K562 (cell line): ENCODE measurements at places on chromosomes 12 and 14. TPM values are rescaled to one million over a fixed set of nuclear protein-coding genes. Genes with fewer than 3 reads are reported as not detected.
A peak's percentile ranks its signal among the peaks of the same experiment; 100 is the strongest.

PRKD1 gene
- 0.16 TPM in 2 replicates for total RNA-seq

RNASE3 gene
- total RNA-seq, result not detected in 2 replicates

RPS6KA5 gene
- total RNA-seq, result 6.4 and 7.7 TPM in 2 replicates

PTPRR gene
- 8.7 and 8.8 TPM in 2 replicates for total RNA-seq

- DNase-seq, result no peak
Measured at GRCh38 chr14:103317976-103318580, 16.0 kb upstream of the EIF5 start.

GRCh38 chr14:59679872-59680271 lies 103.3 kb upstream of the CCDC175 start:
- DNase-seq, result no peak

DNA sequence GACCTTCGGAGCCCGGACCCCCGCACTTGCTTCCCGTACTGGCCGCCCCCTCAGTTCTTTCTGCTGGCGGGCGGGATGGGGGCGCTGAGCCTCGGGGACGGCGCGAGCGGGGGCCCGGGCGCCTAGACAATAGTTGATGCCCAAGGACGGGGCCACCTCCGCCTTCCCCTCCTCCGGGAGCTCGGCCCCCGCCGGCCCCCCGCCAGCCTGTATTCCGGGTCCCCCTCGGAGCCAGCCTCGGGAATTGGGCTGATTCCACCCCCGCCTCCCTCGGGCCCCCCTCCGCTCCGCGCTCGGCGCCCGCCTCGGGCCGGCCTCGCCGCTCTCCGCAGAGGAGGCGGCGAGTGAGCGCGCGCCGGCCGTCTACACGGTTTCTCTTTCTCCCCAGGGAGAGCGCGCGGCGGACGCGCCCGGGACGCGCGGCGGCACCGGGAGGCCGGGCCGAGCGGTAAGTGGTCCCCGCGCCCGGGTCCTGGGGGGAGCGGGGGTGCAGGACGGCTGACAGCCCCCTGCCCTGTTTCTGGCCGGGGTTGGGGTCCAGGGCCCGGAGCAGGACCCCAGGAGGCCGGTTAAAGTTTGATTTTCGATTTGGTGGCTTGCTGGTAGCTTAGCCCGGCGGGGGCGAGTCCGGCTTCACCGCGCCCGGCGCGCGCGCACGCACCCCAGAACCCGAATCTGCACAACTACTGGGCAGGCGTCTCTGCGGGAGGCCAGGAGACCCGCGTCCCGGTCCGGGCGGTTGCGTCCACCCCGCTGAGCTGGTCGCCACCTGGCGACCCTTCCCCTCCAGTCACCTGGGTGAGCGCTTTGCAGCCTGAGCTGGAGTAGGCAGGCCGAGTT lies 413.7 kb downstream of the PCNX1 start:
- DNase-seq, result peak; percentile 52

GRCh38 chr14:23568021-23568599 lies 519 bp upstream of the AP1G2 start:
- DNase-seq, result no peak

DNA sequence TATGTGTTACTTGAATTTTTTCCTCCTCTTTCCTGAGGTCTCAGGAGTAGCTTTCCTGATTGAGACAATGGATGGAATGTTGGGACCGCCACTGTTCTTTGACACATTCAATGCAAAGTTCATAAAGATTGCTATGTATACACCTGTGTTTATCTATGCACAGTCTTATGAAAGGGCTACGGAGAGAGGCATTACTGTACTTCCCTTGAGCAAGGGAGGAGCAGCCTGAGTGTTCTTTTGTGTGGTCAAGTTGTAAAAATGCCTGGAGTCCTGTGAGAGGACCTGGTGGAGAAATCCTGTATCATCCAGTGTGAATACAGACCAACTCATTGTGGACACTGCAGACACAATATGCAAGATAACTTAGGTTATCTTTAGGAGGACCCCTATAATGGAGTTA lies 1.2 kb downstream of the SRGAP1 start:
- DNase-seq, result no peak

GRCh38 chr14:98501836-98502235 lies 770.2 kb downstream of the BCL11B start:
- DNase-seq, result no peak

GRCh38 chr14:50839048-50839447 lies 8.1 kb upstream of the NIN start:
- DNase-seq, result no peak

DNA sequence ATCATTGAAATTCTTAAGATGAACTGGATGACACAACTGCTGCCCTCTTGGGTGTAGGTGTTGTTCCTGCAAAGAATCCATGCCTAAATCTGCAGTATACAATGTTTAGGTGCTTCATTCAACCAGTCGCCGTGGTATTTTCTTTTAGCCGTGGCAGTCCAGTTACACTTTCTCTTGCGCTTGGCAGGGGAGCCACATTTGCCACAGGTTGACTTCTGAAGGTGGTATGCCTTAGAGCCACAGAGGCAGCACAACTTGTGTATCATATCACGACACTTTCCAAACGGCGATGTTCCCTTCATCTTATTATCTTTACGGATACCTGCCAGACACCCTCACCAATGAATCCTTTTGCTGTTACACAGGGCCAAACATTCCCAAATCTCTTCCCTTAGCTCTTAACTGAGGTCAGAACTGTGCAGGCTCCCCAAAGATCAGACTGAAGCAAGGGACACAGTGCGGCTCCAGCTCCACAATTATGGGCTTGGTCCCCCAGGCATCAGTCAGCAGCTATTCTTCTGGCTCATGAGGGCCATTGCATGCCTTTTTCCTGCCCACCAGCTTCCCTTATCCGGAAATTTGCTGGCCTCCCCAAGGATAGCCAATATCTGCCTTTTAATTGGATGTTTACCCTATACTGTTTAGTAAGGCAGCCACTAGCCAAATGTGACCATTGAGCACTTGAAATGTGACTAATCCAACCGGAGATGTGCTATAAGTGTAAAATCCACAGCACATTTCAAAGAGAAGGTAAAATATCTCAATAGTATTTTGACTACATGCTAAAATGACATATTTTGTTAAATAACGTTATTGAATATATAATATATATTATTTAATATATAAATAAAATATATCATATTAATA lies 50.7 kb downstream of the SENP1 start:
- no peak for DNase-seq

- no peak for DNase-seq
Measured at GRCh38 chr14:70780396-70781075, 28.8 kb downstream of the MAP3K9 start.
